ENCODE measurements at places on chromosomes 13 and 19. TPM values are rescaled to one million over a fixed set of nuclear protein-coding genes. Genes with fewer than 3 reads are reported as not detected.

Gene SIX5
- total RNA-seq: 10.5 TPM

Gene B3GNT8
- total RNA-seq: 5.9 TPM

Gene SRRM5
- total RNA-seq: not detected

Gene CPT1C
- 2.1 TPM for total RNA-seq

Gene TPTE2
- total RNA-seq: not detected

Gene ACP7
- 1.4 TPM for total RNA-seq

Gene LGALS14
- not detected for total RNA-seq

Gene ERICH6B
- total RNA-seq: not detected

Gene KLK5
- total RNA-seq: 42.7 TPM

Gene CCDC169
- 1.2 TPM for total RNA-seq

Gene SIAH3
- not detected for total RNA-seq

Gene TBCB
- total RNA-seq: 239 TPM

Gene POU2F2
- total RNA-seq: 1.1 TPM

Gene ZNF229
- total RNA-seq: 3.2 TPM

Gene TRPC4
- total RNA-seq: not detected

Gene PSG1
- total RNA-seq: not detected

Gene CACNA1A
- total RNA-seq: not detected

Gene SMIM44
- not detected for total RNA-seq

Gene GNA15
- 110 TPM for total RNA-seq

Gene BST2
- total RNA-seq: not detected

Gene FEM1A
- 15.8 TPM for total RNA-seq

Gene PNMA8B
- total RNA-seq: 0.28 TPM

Gene MLNR
- not detected for total RNA-seq

Gene TGFBR3L
- 10.2 TPM for total RNA-seq

Gene KRTDAP
- total RNA-seq: 58.3 TPM

Gene GAPDHS
- total RNA-seq: not detected

Gene PGLYRP2
- total RNA-seq: not detected

Gene CPAMD8
- total RNA-seq: 0.74 TPM

Gene PROZ
- not detected for total RNA-seq

Gene METTL21C
- not detected for total RNA-seq

Gene GSX1
- not detected for total RNA-seq

Gene EVI5L
- 14.8 TPM for total RNA-seq

Gene SIGLEC10
- not detected for total RNA-seq

Gene LYPD5
- 3.1 TPM for total RNA-seq

Gene PARP4
- 29.1 TPM for total RNA-seq

Gene PLK5
- not detected for total RNA-seq

Gene ACP5
- total RNA-seq: 12.5 TPM

Gene KLK2
- not detected for total RNA-seq

Gene TBXA2R
- total RNA-seq: not detected

Gene PSG6
- not detected for total RNA-seq

Gene FCER2
- total RNA-seq: not detected

Gene ZSCAN4
- not detected for total RNA-seq

Gene MAMSTR
- total RNA-seq: 0.88 TPM
